ENCODE measurements at places on chromosomes 5 and 9.

GRCh38 chr5:181217803-181218062, 5.3 kb upstream of the TRIM41 start:
- DNase-seq, result no peak

- DNase-seq, result no peak
Measured at GRCh38 chr9:136988872-136989271, 3.4 kb upstream of the PAXX start.

GRCh38 chr5:64838803-64839202, 70.1 kb downstream of the CWC27 start:
- DNase-seq, result no peak

- DNase-seq, result no peak
Measured at GRCh38 chr9:19631181-19631580, 157.7 kb downstream of the SLC24A2 start.

DNA sequence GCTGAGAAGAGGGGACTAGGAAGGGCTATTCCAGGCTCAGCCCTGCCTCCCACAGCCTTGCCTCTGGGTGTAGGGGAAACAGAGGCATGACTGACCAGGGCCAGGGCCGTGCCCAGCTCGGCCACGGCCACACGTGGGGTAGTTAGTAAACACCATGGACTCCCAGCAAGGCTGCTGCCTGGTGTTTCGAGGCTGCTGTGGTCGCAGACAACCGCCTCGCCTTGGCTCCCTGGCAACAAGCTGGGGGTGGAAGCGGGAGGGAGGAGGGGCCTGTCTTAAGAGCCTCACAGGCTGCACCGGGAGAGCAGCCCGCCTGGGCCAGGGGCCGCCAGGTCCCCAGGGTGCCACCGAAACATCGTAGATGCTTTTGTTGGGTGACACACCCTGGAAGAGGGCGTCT, 90.2 kb upstream of the CACNA1B start:
- no peak for DNase-seq

Data from retinal pigment epithelial cell (primary cell).